ENCODE measurements at places on chromosomes 7 and 10.

GRCh38 chr7:66747881-66748511 lies 7.5 kb downstream of the RABGEF1 start:
- no peak for DNase-seq

DNA sequence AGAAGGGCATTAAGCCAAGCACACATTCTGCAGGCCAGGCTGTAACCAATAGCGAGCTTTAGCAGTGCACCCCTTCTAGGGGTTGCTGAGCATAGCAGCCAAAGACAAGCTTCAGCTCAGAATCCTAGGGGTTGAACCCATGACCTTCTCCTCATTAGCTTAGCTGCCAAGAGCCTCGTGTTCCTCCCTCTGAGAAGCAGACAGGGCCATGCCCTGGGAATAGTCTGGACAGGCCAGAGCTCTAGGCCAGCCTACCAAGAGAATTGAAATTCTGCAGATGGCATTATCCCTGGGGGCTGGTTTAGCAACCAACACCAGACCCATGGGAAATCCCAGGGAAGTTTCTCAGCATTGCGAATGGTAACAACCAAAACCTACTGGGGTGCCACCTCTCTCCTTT lies 77.2 kb downstream of the PLXNA4 start:
- DNase-seq = no peak

GRCh38 chr10:80279146-80279545 lies 10.3 kb downstream of the MAT1A start:
- DNase-seq = no peak

- no peak for DNase-seq
Observed at GRCh38 chr10:97365761-97366351, 31.3 kb upstream of the FRAT2 start.

DNA sequence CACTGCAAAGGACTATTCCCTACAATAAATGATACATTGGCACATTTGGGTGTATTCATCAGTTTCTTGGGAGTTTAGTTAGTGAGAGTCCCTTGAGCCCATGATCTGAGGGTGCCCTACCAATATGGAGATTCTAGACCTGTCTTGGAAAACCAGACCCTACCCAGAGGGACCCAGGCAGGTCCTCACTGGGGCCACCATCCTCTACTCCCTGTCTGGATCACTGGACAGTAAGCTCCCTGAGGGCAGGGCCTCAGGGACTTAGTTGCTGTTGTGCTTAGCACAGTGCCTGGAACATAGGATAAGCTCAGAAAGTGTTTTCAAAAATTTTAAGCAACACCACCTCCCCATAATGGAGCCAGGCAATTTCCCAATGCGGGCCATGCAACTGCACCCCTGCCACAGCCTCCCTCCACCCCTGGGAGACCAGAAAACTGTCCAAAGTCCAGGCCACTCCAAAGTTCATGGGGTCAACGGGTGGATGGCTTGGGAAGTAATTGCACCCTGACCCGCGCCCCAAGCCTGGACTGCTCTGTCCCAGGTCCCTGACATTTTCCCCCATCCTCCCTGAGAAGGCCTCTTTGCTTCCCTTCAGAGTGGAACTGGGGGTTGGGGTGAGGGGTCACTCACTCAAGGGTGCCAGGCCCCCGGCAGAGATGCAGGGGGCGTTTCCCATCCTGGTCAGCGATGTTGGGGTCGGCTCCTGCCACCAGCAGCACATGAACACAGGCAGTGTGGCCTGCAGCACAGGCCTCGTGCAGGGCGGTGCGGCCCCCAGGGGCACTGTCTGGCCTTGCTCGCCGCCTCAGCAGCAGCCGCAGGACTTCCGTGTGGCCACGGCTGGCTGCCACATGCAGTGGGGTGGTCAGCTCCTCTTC lies 1.0 kb downstream of the ASB10 start:
- DNase-seq = no peak

- DNase-seq = no peak
Observed at GRCh38 chr7:100753750-100754149, 20.4 kb downstream of the ZAN start.

- no peak for DNase-seq
Observed at GRCh38 chr10:101570428-101571270, 17.4 kb downstream of the POLL start.

GRCh38 chr7:116548506-116548905 lies 23.7 kb downstream of the CAV1 start:
- no peak for DNase-seq

GRCh38 chr10:28155726-28156125 lies 147.1 kb downstream of the MPP7 start:
- DNase-seq = no peak

- no peak for DNase-seq
Observed at GRCh38 chr10:84237199-84238051, 3.9 kb downstream of the LRIT1 start.

DNA sequence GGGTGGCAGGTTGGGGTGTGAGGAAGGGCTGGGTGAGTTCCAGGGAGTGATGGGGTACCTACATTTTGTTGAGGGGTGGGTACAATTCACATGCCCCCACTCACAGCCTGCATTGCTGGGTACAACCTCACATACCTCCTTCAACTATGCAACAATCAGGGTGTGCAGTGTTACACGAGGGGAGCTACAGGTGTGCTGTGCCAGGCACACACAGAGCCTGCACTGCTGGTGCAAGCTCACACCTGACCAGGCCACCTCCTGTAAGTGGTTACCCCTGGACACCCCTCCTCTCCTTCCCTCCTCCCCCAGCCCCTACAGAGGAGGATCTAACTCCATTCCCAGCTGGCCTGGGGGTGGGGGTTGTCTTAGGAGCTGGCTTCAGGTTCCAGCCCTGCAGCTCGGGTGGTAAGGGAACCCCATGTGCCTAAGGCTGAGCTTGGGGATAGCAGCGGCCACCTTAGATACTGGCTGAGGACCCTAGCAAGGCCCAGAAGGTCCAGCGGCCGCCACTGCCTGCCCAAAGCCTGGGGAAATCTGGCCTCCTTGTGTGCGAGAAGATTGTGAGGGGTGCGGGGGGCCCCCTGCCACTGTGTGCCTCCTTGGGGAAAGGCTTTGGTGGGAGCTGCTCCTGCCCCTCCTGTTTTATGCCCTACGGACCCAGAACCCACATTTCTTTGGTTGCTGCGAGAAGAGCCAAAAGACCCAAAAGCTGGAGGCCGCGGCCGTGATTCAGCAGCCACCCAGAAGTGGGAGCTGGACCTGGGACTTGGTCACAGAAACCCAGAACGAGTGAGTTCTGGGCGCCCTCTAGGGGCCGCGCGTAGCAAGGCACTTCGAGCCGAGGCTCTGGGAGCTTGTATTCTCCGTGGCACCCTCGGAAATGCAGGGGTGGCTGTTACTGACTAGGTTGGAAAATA lies 10.8 kb downstream of the TLX1 start:
- peak; percentile 78 for DNase-seq

DNA sequence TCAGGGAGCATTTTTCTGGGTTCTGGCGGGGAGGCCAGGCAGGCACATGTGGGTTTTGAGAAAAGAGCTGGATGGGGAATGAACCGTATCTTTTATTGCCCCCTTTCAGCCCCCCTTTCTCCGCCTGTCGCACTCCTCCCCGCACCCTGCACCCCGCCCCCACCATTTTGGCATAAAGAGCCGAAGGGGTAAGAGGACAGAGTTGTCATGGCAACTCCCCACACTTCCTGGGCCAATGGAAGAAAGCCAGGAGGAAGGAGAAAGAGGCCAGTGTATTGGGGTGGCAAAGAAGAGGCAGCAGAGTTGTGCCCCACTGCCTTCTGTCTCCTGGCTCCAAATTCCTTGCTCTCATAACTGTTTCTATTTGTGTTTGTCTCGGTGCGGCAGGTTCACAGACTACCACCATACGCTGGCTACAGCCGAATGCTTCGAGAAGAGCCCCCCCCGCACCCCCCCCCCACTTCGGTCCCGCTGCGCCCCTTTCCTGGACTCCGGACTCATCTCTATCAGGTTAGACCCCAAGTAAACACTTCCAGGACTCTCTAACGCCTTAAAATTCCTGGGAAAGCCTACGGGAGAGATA lies 3.4 kb downstream of the KCNIP2 start:
- no peak for DNase-seq

DNA sequence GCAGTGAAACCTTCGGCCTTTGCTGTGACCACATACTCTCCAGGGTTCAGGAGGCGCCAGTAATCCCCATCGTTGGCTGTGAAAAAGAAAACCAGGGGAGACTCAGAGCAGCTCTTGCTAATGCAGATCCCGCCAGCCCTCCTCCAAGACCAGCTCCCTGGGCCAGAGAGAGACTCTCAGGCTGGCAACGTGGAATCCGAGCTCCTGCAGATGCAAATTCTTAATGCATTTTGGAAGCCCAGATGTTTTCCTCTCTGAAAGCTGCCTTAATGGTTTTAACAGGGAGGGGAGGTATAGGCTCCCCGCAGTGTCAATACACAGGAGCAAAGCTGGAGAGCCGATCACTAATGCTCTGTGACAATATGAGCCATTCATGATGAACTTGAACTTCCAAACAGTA lies 80.8 kb downstream of the GPR26 start:
- DNase-seq = no peak

GRCh38 chr10:116237970-116238369 lies 35.0 kb downstream of the GFRA1 start:
- DNase-seq = no peak

DNA sequence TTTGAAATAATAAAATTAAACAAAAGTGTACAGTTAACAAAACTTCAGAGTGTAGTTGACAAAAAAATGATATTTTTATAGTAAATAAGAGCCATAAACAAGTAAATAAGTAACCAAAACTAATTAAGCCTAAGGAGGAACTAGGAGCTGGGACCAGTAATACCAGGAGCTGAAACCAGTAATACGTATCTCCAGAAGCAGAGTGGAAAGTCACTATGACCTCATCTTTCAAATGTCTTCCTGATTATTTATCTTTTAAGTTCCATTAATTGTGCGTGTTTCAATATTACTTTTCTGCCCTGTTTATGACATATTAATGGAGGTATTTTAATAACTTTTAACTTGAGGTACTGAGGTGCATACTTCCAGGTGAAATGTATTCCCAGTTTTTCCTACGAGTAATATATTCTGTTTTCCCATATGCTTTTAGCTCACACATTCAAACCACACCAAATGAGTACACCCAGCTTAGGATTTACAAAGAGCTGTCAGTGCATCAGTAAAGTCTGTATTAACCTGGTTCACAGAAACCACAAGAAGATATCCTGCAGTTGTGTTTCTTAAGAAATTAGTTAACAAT lies 283.7 kb upstream of the HGF start:
- no peak for DNase-seq

- no peak for DNase-seq
Observed at GRCh38 chr7:143382791-143383641, 1.9 kb downstream of the ZYX start.

GRCh38 chr10:46559231-46559671 lies 2.8 kb upstream of the GPRIN2 start:
- no peak for DNase-seq

DNA sequence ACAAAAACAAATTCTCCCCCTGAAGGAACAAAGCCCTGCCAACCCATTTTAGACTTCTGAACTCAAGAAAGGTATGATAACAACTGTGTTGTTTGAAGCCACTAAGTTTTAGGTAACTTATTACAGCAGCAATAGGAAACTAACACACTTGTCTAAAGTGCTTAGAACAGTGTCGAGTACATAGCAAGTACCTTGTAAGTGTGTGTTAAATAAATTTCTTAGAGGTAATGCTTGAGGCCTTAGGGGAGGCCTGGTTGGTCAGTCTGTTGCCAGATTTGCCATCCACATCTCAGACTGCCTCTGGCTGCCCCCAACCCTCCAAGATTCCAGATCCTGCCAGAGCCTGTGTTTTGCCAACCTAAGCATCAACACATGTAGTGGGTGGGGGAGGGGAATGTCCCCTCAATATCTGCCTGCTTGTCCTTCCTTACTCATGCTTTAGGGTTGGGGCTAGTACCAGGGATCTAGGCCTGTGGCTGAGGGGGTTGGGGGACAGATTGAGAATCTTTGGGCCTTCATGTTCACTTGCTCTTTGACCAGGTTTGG lies 27.1 kb upstream of the PAX2 start:
- no peak for DNase-seq

GRCh38 chr7:120583899-120584586 lies 273.9 kb downstream of the TSPAN12 start:
- DNase-seq = no peak

DNA sequence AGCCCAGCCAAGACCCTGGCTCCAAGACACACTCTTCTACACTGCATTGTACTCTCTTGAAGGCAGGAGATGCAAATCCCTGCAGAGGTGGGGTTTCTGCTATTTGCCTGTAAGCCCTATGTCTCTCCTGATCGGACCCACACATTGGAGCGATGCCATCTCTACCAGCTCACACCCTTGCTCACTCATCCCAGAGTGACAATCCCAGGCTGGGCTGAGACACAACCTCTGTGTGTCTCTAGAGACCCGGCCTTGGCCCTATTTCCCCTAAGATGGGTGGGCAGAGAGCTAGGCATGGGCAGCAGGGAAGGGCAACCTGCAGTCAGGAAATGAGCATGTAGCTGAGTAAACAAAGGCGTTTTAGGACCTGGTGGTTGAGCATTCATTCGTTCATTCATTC lies 25.6 kb downstream of the CCDC3 start:
- no peak for DNase-seq

GRCh38 chr7:3272691-3273141 lies 28.3 kb upstream of the SDK1 start:
- DNase-seq = peak; percentile 50

GRCh38 chr7:135905355-135905754 lies 71.8 kb downstream of the MTPN start:
- DNase-seq = no peak

DNA sequence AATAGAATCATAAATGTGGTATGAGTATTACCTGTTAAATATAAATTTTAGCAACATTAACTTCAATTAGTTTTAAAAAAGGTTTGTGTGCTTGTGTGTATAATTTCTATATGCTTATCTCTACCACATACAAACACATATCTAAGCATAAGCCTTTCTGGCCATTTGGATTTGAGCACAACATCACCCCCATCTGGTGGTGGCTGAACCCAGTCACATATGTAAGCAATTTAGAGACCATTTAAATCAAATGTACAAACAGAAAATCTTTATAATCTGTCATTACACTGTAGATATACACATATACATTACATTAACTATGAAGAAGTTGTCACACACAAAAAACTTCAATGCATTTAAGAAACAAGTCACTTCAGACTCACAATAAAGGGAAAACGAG lies 31.7 kb downstream of the GPR22 start:
- peak; percentile 21 for DNase-seq

GRCh38 chr10:78047314-78047891 lies 13.7 kb downstream of the RPS24 start:
- peak; percentile 90 for DNase-seq

All from NCI-H1694 (cell line).